ENCODE measurements at places on chromosomes 4 and X.
A peak's percentile ranks its signal among the peaks of the same experiment; 100 is the strongest.

GRCh38 chrX:53660004-53660403 lies 26.5 kb downstream of the HUWE1 start:
- no peak for DNase-seq

GRCh38 chr4:118284169-118284568 lies 68.6 kb downstream of the PRSS12 start:
- DNase-seq = no peak

DNA sequence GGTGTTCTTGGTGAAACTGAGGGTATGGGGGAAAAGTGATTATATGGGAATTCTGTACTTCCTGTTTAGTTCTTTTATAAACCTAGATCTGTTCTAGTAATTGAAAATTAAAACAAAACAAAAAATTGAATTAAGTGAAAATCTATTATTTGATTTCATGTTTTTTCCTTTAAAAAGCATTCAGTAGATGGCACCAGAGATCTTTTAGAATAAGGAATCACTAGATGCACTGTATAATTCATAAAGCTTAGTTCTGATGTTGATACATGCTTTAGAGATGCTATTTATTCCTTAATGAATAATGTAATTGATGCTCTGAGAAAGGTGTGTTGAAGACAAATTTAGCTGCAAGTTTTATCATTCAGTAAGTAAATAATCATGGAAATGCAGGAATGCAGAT lies 87.3 kb downstream of the LCORL start:
- no peak for DNase-seq

DNA sequence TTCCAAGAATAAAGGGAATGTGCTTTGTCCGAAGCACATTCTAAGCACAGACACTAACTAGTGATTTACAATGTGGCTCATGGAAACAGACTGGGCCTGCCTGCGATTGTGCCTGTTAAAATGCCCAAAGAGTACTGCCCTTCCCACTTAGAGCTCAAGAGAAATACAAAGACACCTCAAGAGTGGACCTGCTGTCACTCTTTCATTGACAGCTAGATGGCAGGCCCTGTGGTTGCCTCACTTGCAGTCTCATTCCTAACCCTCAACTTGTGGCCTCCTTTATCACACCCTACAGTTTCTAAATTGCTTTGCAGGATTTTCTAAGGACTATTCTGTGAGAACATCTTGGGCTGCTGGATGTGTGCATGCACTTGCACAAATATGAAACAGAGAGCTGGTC lies 331.0 kb upstream of the EMCN start:
- no peak for DNase-seq

- no peak for DNase-seq
Observed at GRCh38 chrX:24019448-24019847, 7.5 kb downstream of the KLHL15 start.

- DNase-seq = no peak
Observed at GRCh38 chrX:107450823-107451509, 1.5 kb downstream of the FRMPD3 start.

DNA sequence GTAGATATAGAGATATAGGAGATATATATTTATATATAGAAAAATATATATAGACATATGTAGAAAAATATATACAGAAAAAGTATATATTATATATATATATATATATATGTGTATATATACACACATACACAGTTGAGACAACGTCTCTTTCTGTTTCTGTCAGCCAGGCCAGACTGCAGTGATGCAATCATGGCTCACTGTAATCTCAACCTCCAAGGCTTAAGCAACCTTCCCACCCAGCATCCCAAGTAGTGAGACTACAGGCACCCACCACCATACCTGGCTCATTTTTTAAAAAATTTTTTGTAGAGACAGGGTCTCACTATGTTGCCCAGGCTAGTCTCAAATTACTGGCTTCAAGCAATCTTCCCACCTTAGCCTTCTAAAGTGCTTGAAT lies 426.3 kb downstream of the GPM6A start:
- DNase-seq = no peak

GRCh38 chr4:26410385-26411293 lies 79.6 kb downstream of the CCKAR start:
- DNase-seq = no peak

GRCh38 chr4:37389967-37390580 lies 145.5 kb downstream of the NWD2 start:
- DNase-seq = no peak

GRCh38 chrX:151711787-151712186 lies 4.0 kb upstream of the FATE1 start:
- DNase-seq = no peak

DNA sequence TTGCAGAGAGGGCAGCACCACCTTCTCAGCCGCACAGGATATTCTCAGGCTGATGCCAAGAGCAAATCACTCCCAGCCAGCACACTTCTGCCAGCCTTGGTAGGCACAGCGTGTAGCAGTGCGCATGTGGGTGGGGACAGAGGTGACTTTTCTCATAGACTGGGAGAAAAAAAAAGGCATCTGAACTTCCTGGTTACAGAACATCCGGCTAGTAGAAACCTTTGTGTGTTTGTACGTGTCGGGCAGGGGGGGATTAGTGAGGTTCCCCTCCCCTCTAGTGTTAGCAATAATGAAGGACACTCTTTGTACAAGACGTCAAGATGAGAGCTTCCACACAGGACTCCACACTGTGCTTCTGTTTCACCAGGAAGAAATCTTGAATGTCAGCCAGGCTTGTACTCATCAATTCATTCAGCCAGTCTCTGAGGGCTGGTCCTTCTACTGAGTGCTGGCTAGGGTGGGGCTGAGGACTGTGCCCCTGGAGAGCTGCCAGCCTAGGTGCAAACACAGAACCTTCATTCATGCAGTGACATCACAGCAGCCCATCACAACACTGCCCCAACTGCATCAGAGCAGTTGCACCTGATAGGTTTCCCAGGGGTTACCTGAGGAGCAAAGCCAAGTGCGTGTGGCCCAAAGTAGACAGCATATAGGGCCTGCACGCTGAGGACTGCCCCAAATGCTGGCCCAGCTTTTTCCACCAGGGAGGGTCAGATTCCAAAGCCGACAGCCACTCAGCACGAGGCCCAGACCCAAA lies 34.7 kb downstream of the SLC25A5 start:
- DNase-seq = peak; percentile 23

- no peak for DNase-seq
Observed at GRCh38 chr4:34178476-34178875, 2065.8 kb downstream of the ARAP2 start.

- no peak for DNase-seq
Observed at GRCh38 chr4:94757192-94758140, at the start of gene BMPR1B. TSS of gene BMPR1B (plus strand) at chr4:94757955. CDS start at chr4:95104425, 346,470 bp downstream.

DNA sequence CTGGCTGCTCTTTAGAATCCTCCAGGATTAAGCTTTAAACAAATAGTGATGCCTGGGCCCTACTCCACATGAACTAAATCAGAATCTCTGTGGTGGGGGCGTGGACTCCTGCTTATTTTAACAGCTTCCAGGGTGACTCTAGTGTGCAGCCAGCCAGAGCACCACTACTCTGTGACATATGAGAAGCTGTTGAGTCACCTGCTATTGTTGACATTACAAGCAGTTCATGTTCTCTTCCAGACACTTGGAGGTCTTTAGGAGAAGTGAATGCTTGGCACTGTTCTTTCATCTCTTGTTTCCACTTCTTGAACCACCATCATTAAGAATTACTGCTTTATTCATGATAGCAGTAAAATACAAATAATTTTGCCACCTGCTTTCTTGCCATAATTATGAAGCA lies 426 bp upstream of the C4orf51 start:
- DNase-seq = no peak

DNA sequence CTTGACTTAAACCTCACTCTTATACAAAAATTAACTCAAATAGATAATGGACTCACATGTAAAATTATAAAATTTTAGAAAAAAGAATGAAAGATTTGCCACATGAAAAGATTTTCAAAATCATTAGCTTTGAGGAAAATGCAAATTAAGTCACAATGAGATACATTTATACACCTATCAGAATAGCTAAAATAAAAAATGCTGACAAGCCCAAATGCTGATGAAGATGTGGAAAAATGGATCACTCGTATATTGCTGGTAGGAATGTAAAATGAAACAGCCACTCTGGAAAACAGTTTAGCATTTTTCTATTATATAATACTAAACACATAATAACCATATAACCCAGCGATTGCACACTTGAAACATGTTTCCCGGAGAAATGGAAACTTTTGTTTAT lies 316.2 kb downstream of the ANKRD50 start:
- no peak for DNase-seq

- DNase-seq = no peak
Observed at GRCh38 chr4:78922207-78922606, 17.0 kb downstream of the PAQR3 start.

GRCh38 chr4:142959173-142959572 lies 113.1 kb upstream of the INPP4B start:
- no peak for DNase-seq

DNA sequence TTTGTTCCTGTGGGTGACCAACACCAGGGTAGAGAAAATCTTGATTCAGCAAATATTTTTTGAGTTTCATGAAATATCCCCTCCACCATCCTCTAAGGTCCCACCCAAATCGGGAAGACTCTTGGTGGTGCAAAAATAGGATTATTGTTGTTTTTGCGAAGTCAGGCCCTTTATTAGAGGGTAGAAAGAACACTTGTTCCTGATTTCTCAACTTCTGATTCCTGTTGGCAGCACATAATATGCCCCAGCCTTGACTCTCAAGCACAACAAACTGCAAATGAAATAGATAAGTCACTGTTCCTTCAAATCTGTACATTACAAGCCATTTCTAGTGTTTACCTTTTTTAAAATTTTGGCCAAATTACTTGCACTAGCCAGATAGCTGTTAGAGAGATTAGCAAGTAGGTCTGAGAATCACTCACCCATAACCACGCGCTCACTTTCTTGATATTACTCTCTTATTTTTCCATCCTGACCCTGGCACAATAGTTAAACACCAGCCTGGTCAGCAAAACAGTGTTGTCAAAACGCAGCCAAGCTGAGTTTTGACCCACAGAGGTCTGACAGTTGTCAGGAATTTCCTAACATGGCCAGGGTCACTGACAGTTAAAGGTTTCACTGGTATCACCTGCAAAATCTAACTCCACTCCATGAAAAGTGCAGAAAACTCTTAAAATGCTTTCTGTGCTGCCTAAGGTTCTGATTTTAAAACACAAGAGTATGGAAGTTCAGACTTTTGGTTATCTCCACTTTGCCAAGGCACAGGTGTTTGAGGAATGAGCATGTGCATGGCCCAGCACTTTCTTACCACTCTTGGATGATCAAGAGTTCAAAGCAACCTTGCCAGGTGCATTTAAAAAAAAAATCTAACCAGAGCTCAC lies 69.8 kb downstream of the RBM47 start:
- no peak for DNase-seq

GRCh38 chr4:38003628-38004027 lies 43.4 kb downstream of the PTTG2 start:
- DNase-seq = no peak

- DNase-seq = no peak
Observed at GRCh38 chr4:83297548-83298260, 13.1 kb upstream of the COQ2 start.

GRCh38 chr4:112510291-112511092 lies 5.5 kb downstream of the NEUROG2 start:
- DNase-seq = no peak

DNA sequence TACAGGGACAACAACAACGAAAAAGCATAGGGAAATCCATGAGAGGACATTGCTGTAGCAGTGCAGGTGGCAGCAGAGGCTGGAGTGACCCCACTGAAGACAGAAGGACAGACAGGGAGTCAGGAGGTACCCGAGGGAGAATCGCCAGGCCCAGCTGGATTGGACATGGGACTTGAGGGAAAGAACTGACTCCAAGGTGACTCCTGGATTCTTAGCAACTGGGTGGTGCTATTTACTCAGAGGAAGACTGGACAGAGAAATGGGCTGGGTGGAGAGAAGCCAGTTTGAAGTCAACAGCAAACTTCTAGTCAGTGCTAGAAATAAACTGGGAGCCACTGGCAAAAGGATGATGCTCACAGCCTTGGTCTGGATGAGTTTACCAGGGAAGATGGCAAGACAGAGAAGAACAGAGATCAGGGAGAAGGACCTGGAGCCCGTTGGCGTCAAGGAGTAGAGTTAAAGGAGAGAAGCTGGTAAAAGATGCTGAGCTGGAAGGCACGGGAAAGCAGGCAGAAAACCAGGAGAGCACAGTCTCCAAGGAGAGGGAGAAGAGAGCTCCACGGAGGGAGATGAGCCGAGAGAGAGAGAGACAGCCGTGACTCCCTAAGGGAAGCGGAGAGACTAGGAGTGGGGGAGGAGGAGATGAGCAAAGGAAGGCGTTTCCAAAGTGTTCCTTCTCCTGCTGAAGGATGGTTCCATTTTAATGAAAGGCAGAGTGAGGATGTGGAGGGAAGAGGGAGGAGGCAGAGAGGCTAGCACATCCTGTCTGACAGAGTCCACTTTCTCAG lies 119.4 kb downstream of the AFAP1 start:
- no peak for DNase-seq

DNA sequence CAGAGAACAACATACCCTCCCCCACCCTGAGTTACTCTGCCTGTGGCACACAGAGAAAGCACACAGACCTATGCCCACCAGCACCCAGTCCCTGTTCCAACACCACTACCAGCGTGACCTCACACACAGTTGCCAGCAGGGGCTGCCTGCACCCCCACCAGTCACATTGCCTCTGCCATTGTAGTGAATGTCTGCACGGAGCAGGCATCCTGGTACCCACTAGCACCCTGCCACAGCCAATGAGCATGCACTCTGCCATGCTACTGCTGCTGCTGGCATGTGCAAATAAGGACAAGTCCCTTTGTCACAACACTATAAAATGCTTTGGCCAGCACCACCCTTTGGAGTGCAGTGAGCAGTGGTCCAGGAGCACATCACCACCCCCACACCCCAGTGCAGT lies 47.1 kb downstream of the DACH2 start:
- no peak for DNase-seq

- no peak for DNase-seq
Observed at GRCh38 chrX:15334561-15334960, 762 bp downstream of the PIGA start.

DNA sequence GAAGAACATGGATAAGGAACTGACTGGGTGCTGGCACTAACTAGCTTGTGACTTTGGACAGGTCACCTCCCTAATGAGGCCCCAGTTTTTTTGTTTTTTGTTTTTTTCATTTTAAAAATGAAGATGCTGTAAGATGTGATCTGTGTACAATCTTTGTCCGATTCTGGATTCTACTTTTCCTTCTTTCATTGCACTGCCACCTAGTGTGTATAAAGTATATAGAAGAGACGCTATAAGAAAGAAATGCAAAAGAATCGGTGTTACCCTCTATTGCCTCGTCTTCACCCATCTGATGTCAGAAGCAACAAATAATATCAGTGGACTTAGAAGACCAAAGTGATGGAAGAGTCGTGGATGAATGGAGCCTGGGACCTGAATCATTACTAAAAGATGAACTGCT lies 58.6 kb upstream of the P2RY10 start:
- DNase-seq = no peak

DNA sequence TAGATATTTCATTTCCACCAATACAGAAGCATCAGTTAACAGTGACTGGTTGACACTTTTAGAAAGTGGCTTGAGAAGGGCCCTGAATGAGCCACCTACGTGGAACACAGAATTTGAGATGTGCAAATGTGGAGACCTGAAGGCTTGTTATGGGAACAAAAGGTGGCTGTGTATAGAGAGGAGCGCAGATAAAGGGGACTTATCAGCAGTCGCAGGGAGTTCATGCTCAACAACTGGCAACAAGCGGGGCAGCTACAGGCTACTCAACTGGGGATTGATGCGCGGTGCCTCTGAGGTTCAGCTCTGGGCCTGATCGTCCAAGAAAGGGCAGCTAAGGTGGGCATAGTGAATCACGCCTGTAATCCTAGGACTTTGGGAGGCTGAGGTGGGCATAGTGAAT lies 3.4 kb upstream of the FAM3A start:
- DNase-seq = no peak

GRCh38 chr4:102849579-102850104 lies 19.1 kb upstream of the CISD2 start:
- no peak for DNase-seq
